HepG2 (cell line): ENCODE measurements at places on chromosomes 5 and 9. TPM values are rescaled to one million over a fixed set of nuclear protein-coding genes. Genes with fewer than 3 reads are reported as not detected.

Gene PITX1
- 13.1 and 20.2 TPM in 2 replicates for total RNA-seq

Gene ZFP2
- 0.13 and 0.27 TPM in 2 replicates for total RNA-seq

GRCh38 chr5:121239951-121240350 is 611.7 kb upstream of the FTMT start:
- no peak overlapping the region for H3K27ac ChIP-seq
- H3K27me3 ChIP-seq, result no peaks in the 10 kb centered on the region
- H3K36me3 ChIP-seq, result no peaks in the 10 kb centered on the region
- no peaks in the 10 kb centered on the region for H3K4me1 ChIP-seq
- no peak overlapping the region for H3K4me3 ChIP-seq

GRCh38 chr9:108188482-108188881 is 667.3 kb downstream of the ACTL7B start:
- no peak overlapping the region for H3K27ac ChIP-seq
- no peaks in the 10 kb centered on the region for H3K4me1 ChIP-seq
- H3K36me3 ChIP-seq, result no peaks in the 10 kb centered on the region
- H3K27me3 ChIP-seq, result no peaks in the 10 kb centered on the region

GRCh38 chr9:126853667-126854066 is 6.8 kb upstream of the ZBTB34 start:
- no peak overlapping the region for H3K4me3 ChIP-seq
- no peaks in the 10 kb centered on the region; the same call in 1 of the 2 replicates for H3K27me3 ChIP-seq
- no peak overlapping the region for H3K27ac ChIP-seq

DNA sequence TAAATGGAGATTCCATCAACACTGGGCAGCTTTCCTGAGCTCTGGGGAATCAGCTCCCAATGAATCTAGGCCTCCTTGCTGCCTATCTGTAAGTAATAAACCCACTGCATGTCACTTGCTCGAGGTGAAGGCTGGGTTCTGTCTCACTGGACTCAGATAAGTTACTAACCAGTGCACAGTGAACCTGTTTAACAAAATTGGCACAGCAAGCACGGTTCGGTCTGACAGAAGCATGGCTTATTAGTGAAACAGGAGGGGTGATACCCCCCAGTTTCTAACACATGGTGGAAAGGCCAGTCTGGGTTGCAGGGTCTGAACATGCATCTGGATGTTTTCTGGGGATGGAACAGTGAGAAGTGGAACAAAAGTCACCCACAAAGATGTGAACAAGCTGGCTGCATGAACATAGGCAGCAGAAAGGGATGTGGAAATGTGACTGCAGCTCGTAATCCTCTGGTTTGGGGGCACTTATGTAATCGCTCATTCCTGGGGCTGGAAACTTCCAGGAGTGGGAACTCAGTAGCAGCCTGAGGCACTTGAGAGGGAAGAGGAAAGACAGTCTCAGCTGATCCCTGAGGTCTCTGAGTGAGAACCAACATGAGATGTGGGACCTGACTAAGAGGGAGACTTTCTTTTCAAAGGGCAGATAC is 37.7 kb downstream of the UGT3A2 start:
- no peak overlapping the region for H3K4me3 ChIP-seq
- no peak overlapping the region for H3K27ac ChIP-seq
- no peaks in the 10 kb centered on the region for H3K36me3 ChIP-seq
- no peaks in the 10 kb centered on the region; the same call in 1 of the 2 replicates for H3K27me3 ChIP-seq
- no peak for DNase-seq
- no peaks in the 10 kb centered on the region for H3K4me1 ChIP-seq

Gene GFI1B
- 0.51 TPM in 1 of 2 replicates, not detected in the other for total RNA-seq

GRCh38 chr5:11573140-11573992 is 330.9 kb downstream of the CTNND2 start:
- no peaks in the 10 kb centered on the region for H3K27me3 ChIP-seq
- H3K36me3 ChIP-seq, result no peaks in the 10 kb centered on the region
- H3K4me3 ChIP-seq, result no peak overlapping the region
- no peak overlapping the region for H3K27ac ChIP-seq
- H3K4me1 ChIP-seq, result peaks cover 12% of the 10 kb centered on the region

GRCh38 chr5:91938441-91938840 is 555.3 kb upstream of the ARRDC3 start:
- no peak overlapping the region for H3K4me3 ChIP-seq
- no peaks in the 10 kb centered on the region for H3K4me1 ChIP-seq
- no peak for DNase-seq
- H3K27ac ChIP-seq, result no peak overlapping the region

Gene OTP
- total RNA-seq, result not detected in 2 replicates

DNA sequence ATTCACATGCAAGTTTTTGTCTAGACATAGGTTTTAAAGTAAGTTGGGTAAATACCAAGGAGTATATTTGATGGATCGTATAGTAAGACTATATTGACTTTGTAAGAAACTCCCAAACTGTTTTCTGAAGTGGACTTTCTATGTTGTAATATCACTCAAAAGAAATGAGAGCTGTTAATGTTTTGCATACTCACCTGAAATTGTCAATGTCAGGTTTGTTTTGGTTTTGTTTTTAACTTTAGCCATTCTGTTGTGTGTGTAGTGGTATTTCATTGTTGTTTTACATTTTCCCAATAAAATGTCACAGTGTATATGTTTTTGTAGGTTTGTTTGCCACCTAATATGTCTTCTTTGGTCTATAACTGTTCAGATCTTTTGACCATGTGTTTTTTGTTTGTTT is 375.7 kb upstream of the CDH9 start:
- no peaks in the 10 kb centered on the region for H3K36me3 ChIP-seq
- H3K4me3 ChIP-seq, result no peak overlapping the region
- DNase-seq, result no peak

- H3K27me3 ChIP-seq, result peaks cover 30% of the 10 kb centered on the region; the same call in 2 of the 3 replicates
- no peak for DNase-seq
- no peak overlapping the region for H3K27ac ChIP-seq
- no peak overlapping the region for H3K4me3 ChIP-seq
Measured at GRCh38 chr5:178125253-178125906, 5.4 kb upstream of the RMND5B start.

DNA sequence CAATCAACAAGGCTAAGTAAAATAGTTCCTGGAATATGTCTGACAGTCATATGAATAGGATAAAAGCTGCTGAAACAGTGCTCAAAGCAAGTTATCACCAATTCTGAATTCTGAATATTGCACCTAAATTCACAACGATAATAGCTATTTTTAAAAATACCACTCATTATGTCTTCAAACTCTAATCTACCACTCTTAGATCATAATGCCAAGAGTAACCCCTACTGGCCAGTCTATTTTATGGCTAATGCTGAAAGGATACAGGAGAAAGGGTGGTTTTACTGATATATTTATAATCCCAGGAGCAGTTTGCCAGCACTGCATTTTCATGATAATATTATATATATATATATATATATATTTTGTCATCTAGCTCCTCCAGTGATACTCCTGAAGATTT is 232.8 kb downstream of the PDE4D start:
- H3K36me3 ChIP-seq, result no peaks in the 10 kb centered on the region
- H3K27ac ChIP-seq, result no peak overlapping the region
- peaks cover 25% of the 10 kb centered on the region for H3K4me1 ChIP-seq
- H3K4me3 ChIP-seq, result no peak overlapping the region

Gene GDF9
- total RNA-seq, result 0.07 and 0.38 TPM in 2 replicates
